Dermis blood vessel endothelial cell (primary cell): ENCODE measurements at places on chromosomes 16 and 17. TPM values are rescaled to one million over a fixed set of nuclear protein-coding genes. Genes with fewer than 3 reads are reported as not detected.

DNA sequence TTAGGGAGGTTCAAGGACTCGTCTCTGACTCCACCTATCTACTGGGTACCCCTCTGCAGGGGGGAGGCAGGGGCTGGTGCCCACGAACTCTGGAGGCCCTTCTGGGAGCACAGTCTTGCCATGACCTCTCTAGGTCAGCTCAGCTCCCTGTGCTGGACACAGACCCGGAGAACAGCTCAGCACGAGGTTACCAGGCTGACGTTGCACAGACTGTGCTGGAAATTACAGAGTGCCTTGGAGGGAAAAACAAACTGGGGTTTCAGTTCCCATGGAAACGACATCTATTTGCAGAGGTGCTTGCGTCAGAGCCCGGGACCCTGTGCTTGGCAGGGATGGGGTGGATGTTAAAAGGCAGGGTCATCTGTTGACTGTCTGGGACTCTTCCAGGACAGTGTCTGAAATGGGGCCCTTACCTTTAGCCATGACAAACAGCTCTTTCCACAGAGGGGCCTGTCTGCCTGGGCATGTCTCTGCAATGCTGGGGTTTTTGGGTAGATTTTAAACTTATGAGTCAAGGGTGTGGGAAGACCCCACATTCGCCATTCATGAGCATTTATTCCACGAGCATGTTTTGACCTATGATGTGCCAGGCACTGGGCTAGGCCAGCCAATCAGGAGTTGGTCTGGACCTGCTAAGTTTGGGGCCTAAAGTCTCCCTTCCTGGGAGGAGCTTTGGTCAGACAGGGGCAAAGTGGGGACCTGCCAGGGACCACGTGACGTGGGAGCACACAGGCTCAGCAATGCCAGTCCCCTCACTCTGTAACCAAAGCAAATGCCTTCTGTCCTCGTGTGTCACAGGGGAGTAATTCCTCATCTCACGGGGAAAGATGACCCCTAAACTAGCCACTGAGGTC is 22.5 kb downstream of the CCR7 start:
- DNase-seq, result peak; percentile 51

DNA sequence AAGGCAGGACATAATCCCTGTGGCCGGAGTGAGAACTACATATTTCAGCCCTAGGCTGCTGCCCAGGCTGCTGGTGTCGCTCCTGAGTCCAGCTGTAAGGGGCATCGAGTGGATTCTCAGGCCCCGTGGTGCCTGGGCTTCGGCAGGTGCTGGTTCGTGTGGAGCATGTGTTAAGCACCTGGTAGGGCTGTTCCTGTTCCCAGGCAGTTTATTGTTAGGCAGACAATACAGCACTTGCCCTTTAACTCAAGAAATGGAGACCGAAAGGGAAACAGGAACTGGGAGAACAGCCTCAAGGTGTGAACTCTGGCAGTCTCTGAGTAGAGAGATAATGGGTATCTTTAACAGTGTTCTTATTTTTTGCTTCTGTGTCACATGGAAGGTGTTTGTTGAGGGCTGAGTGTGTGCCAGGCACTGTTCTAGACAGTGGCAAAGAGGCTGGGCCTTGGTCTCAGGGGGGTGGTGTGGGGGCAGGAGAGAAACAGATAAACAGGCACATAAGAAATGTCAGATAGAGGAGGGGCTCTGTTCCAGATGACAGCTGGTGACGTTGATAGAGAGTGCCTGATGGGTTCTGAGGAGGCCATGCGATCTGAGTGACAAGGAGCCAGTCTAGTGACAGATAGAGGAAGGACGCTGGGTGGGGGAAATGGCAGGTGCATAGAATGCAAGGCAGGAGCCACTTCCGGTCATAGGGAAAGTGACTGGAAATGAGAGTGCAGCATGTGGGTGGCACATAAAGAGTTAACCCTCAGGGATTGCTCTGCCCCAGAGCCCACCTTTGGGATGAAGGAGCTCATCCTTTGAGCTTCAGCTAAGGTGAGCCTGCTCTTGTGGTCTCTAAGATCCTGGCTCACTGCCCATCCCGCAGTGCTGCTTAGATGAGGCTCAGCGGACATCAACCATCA is 33.8 kb downstream of the EPN2 start:
- DNase-seq, result peak; percentile 43

Gene TMEM88
- 50.9 and 111 TPM in 2 replicates for total RNA-seq

Gene DNAH9
- not detected in 2 replicates for total RNA-seq

DNA sequence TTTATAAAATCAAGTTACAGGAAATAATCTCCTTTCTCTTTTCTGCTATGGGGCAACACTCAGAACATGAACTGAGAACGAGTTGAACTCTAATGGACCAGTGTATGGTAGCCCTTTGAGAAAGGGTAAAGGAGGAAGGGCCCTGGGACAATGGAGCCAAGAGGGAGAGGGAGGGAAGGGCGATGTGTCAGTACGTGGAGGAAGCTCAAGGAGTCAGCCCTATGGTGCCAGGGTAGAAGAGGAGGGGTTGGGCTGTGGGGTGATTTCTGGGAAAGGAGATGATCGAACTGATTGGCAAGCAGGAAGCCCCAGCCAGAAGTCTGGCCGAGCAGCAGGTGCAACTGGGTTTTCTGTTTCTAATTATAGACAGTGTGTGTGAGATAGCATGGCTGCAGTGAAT is 4.3 kb upstream of the WIPI1 start:
- DNase-seq, result peak; percentile 55

Gene EVPLL
- not detected in 2 replicates for total RNA-seq

Gene CA7
- not detected in 2 replicates for total RNA-seq

- no peak for DNase-seq
Observed at GRCh38 chr16:1784977-1785845, 2.5 kb downstream of the NUBP2 start.
